ENCODE measurements at places on chromosomes 12 and 14. TPM values are rescaled to one million over a fixed set of nuclear protein-coding genes. Genes with fewer than 3 reads are reported as not detected.

The ANKRD33 gene
- total RNA-seq = not detected

The AICDA gene
- 0.05 TPM for total RNA-seq

The MAP3K9 gene
- total RNA-seq = 4.9 TPM

The NID2 gene
- 15.1 TPM for total RNA-seq

The OTUB2 gene
- 4.2 TPM for total RNA-seq

The RFX4 gene
- total RNA-seq = not detected

The ABCC9 gene
- total RNA-seq = not detected

The GPR132 gene
- total RNA-seq = 0.67 TPM

The CLEC4E gene
- 0.38 TPM for total RNA-seq

The CPNE6 gene
- not detected for total RNA-seq

The SMOC1 gene
- total RNA-seq = 21.8 TPM

The SAV1 gene
- 29.5 TPM for total RNA-seq

The CMKLR1 gene
- total RNA-seq = not detected

The KRT6B gene
- not detected for total RNA-seq
